D721Med (cell line): ENCODE measurements at places on chromosomes 3 and 15.

DNA sequence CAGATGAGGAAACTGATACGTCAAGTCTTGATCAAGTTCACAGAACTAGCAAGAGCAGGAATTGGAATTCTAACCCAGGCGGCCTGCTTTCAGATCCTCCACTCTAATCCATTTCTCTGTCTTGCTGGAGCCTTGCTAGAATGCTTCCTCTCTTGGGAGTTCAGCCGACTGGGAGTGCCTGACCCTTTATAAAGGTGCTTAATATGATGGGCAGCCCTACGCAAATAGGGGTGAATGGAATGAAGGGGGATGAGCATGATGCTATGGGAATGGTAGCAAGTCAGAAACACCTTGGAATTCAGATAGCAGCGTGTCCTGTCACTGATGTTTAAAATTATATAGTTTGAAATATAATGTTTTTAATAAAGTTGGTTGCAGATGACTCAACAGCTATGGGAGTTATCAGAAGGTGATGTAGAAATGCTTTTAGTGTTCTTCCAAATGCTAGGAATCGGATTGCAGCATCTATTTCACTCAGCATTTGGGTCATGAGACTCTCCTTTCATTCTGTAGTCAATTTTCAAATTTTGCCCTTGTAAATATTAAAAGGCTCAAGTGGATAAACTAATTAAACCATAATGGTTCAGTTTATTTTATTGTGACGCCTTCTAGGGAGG, 150.7 kb downstream of the FNDC3B start:
- DNase-seq = no peak

GRCh38 chr3:12541625-12542024, 3.7 kb downstream of the MKRN2OS start:
- no peak for DNase-seq

DNA sequence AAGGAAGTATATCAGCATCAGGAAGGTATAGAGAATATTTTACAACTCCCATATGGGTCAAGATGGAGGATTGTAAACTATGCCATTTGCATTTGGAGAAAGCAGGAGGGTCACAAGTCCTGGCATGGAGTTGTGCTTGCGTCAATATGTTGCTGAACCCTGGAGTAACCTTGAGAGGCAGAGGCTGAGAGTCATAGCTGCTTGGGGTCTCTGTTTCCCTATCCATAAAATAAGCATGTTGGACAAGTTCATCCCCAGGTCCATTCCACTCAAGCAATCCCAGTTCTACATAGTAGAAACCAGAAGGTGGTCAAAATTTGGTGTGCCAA, 273.6 kb downstream of the MECOM start:
- no peak for DNase-seq

GRCh38 chr15:78565951-78566774, 843 bp downstream of the CHRNA5 start:
- DNase-seq = no peak
